NCI-H510A treated with DMSO at 0.1 percent for 48 hours (cell line): ENCODE measurements at places on chromosomes 2 and 18.

DNA sequence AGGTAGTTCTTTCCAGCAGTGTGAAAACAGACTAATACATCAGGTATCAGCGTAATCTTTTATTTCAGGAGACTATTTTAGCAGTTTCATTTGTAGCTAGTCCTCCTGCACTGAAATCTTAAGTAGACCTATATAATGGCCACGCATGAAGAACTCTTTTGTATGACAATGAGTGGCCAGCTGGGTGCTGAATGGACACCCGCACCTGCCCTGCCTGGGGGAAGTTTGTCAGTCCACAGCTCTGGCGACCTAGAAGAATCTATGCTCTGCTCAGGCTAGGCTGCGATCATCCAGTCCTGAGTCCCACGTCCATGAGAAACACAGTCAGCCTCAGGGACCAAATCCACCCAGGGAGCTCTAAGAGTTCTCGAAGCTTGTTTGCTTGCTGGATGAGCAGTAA lies 709.2 kb upstream of the ID2 start:
- DNase-seq = peak; percentile 26

GRCh38 chr2:66869076-66869475 lies 434.2 kb downstream of the MEIS1 start:
- DNase-seq = no peak

- DNase-seq = no peak
These were observed 192.0 kb upstream of the TANK start for GRCh38 chr2:160968183-160968582.

GRCh38 chr2:238045575-238045974 lies 15.2 kb upstream of the SCLY start:
- DNase-seq = no peak

GRCh38 chr2:168482952-168483831 lies 27.1 kb downstream of the CERS6 start:
- no peak for DNase-seq

GRCh38 chr2:234570476-234570875 lies 73.6 kb upstream of the ARL4C start:
- no peak for DNase-seq
